Stimulated activated CD4-positive, alpha-beta T cell treated with anti-CD3 and anti-CD28 coated beads, Interleukin-1b, Interleukin-23, amount 100 ng/mL, for 24 hours (primary cell): ENCODE measurements at places on chromosomes 7 and 10.

GRCh38 chr7:24964191-24964590, 15.8 kb downstream of the OSBPL3 start:
- no peak for DNase-seq

DNA sequence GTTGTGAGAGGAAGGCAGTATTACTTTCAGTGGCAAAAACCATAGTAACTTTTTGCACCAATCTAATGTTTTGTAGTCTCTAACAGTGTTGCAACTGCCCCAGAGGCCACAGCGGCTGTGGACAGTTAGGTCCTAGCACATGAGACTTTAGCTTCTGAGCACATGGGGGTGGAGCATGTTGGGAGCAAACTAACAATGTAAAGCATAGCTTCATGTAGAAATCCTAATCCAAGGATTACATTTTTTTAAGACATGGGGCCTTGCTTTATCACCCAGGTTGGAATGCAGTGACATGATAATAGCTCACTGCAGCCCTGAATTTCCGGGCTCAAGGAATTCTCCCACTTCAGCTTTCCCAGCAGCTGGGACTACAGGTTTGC, 49.0 kb downstream of the LAMB1 start:
- no peak for DNase-seq

GRCh38 chr10:78560341-78560688, 508.5 kb upstream of the ZMIZ1 start:
- DNase-seq = no peak

GRCh38 chr7:82998436-82998835, 164.2 kb downstream of the PCLO start:
- no peak for DNase-seq

- no peak for DNase-seq
Observed at GRCh38 chr7:90844421-90844820, 248.3 kb downstream of the CDK14 start.

GRCh38 chr7:44050121-44050914, 5.8 kb downstream of the DBNL start:
- no peak for DNase-seq

DNA sequence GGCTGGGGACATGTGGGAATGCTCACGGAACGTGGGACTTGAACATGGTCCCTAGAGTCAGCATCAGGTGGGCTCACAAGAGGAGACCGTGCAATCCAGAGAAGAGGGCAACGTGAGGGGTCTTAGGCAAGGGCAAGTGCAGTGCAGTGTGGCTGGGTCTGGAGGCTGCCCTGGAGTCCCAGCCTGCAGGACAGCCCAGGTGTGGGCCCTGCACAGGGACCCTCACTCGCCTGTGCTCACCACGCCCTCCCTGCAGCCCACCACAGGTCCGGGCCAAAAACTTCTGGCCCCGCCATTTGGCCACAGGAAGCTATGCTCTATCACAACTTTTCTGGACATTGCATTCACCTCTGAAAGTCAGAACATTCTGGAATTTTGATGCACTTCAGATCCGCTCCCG, 133.5 kb downstream of the PAXIP1 start:
- no peak for DNase-seq

DNA sequence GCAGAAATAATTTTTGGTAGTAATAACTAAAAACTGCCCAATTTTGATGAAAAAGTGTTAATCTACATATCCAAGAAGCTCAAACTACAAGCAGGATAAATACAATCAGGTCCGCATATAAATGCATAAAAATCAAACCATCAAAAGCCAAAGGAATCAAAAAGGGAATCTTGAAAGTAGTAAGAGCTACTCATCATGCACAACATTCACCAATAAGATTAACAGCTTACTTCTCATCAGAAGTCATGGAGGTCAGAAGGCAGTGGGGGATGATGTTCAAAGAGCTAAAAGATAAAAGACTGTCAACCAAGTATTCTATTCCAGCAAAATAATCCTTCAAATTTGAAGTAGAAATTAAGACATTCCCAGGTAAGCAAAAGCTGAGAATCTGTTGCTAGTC, 76.4 kb downstream of the CRPPA start:
- no peak for DNase-seq

- no peak for DNase-seq
Observed at GRCh38 chr10:88986549-88987242, 3.9 kb upstream of the FAS start.

DNA sequence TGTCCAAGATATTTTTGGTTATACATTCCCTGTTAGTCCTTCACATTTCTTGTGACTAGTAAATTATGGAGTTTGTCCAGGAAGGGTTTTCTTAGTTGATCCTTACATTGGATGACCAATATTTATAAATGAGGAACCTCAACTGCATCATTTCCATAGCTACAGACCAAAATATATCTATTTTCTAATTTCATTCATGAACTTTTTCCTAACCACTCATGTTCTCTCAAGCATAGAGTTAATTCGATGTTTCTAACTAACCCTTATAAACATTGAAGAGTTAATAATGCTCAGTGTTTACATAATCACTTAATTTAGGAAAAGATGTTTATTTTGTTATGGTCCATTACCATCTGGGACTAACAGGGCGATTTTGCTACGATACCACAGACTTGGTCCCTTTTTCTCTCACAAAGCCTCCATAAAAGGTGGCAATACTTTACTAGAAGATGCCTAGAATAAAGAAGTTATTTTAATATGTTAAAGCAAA, 591.0 kb downstream of the MAGI2 start:
- DNase-seq = no peak

- no peak for DNase-seq
Observed at GRCh38 chr10:128096486-128097199, 29.6 kb downstream of the MKI67 start.

DNA sequence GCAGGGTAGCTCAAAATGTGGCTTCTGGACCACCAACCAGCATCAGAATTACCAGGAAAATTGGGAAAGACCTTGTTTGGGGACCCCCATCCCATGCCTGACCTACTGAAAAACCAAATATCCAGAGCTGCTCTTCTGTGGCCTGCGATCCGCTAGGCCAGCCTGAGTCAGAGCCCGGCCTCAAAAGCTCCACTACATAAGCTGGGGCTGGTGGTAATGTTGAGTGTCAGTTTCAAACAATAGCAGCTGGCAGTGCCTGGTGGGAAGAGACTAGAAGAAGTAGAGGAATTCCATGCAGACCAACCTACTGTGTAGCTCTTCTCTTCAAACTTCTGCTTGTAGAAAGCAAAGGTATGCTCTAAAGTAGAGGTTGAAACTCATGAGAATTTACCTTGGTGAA, 52.0 kb downstream of the KLRG2 start:
- no peak for DNase-seq

- no peak for DNase-seq
Observed at GRCh38 chr7:92831716-92832533, 4.4 kb downstream of the CDK6 start.

DNA sequence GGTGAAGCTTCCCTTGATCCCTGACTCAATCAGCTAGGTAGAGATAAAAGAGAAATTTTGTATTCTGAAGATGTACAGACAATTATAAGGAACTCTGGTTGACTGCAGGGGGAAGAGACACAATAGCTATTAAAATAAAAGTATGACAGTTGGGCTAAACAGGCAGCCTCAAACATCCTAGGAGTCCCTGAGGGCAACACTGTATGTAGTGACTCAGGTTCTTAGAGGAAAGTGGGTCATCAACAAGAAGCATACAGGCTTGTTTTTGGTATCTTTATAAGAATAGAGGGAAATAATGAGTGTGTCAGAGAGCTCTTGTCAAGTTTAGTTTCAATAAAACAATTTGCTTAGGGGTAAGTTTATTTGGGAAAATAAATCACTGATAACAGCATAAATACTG, 150.3 kb downstream of the AUTS2 start:
- DNase-seq = no peak

DNA sequence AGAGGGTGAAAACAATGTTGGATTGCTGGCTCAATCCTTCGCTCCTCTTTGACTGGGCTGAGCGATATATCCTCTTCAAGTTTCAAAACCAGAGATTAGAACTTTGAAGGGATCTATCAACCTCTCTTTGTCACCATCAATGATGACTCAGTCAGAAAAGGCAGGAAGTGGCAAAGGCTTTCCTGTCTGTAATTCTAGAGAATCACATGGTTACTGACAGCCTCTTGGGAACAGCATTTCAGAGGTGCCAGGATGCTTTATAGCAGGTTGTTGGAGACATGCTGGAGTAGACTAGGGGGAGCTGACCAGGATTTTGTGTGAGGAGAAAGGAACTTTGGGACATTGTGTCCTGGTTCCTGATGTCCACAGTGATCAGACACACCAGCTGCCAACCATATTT, 81.3 kb downstream of the PRKCQ start:
- DNase-seq = no peak

DNA sequence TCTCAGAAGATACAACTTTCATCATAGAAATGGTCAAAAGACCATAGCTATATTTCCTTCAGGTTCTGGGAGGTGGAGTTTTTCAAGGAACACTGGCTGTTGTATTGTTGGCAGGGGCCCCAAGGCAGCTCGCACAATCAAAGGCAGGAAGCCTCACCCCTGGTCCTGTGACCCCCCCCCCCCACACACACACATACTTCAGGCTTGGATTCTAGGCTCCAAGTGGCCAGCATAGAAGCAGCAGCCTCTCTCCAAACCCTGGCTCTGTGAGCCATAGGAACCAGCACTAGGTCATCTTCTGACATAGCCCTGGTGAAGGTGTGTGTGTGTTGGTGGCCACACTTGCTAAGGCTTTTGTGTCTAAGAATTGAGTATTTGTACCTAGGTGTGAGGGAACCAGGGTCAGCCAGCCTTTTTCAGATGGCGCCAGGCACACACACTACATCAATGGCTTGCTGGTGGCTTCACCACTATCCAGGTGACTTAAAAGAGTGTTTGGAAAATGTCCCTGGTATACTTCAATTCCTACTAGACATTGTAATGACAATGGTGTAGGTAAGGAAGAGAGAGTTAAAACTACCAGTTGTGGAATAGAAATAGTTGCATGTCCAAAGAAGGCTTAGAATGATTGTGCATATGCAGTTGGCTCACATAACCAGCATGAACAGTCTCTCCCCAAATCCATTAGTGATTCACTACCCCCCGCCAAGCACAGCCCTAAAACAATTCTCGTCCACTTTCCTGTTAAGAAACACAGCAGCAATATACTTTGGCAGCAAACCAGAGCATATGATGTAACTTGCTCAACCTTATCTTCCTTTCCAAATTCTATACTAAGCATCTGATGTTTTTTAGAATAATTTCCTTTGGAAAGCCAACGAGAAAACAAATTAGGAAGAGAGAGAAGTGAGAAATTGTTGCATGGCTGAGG, 91.3 kb downstream of the AVL9 start:
- no peak for DNase-seq

DNA sequence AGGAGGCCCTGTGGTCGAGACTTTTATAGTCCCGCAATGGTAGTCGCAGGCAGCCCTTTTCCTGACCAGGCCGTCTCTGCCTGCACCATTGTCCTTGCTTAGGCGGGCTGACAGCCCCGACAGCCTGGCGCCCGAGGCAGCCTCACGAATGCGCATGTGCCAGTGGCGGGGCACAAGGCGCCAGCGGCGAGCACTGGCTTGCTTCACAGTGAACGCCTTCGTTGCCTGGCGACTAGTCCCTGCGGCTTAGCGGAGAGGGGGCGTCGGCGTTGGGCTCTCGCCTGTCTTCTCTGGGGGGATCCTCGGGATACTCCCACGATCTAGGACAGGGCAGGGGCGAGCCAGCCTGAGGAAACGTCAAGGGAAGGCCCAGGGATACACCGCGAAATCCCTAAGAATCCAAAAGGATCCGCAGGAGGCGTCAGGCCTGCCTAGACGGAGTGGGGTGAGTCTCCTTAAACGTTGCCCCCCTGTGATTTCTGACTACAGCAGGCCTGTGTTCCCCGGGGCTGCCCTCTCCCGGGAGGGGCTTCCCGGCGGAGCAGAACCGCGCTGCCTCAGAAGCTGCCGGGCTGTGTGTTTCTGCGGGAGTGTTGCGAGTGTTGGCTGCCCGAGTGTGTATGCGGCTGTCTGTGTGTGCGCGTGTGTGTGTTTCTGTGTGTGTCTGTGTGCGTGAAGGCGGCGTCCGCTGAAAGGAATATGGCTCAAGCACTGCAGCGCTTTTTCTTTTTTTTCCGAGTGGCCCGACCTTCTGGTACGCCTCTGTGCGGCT, 20.5 kb upstream of the ZNF273 start:
- DNase-seq = no peak

DNA sequence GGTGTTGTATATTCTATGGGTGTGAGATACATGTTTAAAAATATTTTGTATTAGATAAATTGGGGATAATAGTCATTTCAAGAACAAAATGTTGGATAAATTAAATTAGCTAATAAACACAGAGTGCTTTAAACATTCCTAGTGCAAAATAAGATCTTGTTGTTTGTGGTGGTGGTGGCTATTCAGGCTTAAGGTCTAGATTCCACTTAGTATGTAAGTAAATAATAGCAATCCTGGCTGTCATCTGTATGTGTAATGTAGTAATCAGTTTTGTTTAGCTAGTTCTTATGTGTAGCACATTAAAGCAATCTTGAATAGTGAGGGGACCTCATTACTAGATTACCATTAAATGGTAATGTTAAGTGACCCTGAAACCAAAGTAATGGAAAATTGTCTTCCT, 48.7 kb downstream of the KAT6B start:
- no peak for DNase-seq

- no peak for DNase-seq
Observed at GRCh38 chr10:74929197-74929596, 102.8 kb downstream of the KAT6B start.

DNA sequence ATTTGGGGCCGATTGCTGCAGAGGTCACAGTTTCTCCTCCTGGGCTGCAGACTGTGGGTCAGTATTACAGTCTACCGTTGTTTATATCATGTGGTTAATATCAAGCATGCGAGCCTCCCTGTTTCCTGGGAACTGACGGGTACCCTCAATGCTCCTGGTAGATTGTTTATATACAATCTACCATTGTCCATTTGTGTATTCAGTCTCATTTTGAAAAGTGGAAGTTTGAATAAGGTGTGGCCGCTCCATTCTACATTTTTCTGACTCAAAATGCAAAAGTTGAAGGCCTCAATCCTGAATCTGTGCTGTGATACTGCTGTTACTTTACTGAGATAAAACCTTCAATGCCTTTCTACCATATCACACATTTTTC, 107.9 kb downstream of the ACTR3B start:
- no peak for DNase-seq

GRCh38 chr7:131016230-131016629, 282.2 kb upstream of the KLF14 start:
- DNase-seq = no peak

GRCh38 chr10:84946904-84947303, 618.5 kb downstream of the CCSER2 start:
- no peak for DNase-seq
